ENCODE measurements at places on chromosomes 13 and 19.

GRCh38 chr13:108494991-108495645 lies 134.3 kb upstream of the MYO16 start:
- DNase-seq, result no peak

DNA sequence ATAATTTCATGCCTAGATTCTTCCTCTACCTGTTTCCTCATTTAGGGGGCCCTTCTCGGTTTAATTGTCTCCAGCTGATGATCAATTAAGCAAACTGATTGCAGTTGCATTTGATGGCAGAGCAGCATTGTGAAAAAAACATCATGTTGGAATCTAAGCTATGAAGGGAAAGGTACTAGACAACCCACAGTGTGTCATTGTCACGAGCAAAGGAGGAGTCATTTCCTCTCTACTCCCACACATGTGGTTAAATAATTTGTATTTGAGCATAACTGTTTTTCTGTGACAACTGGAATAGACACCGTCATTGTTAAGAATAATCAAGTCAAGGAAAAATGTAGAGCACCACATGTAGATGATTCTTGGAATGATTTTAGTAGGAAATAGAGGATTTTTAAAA lies 240.3 kb downstream of the DCT start:
- DNase-seq, result peak; percentile 34

DNA sequence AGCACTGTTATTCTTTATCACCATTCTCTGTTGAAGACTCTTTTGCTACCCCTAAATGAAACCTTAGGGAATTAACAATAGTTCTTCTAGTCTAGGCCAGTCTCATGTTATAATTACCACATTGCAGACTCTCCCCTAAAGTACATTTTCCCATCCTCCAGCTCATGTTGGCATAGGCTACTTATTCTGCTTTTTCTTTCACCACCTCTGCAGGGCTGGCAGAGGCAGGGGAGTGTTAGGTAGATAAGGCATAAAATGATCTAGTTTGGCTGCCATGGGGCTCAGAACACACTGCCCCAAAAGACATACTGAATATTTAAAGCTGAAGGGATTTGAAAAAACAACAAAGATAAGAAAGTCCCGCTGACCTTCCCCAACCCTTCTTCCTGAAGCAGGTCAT lies 82.7 kb upstream of the RFC3 start:
- no peak for DNase-seq

DNA sequence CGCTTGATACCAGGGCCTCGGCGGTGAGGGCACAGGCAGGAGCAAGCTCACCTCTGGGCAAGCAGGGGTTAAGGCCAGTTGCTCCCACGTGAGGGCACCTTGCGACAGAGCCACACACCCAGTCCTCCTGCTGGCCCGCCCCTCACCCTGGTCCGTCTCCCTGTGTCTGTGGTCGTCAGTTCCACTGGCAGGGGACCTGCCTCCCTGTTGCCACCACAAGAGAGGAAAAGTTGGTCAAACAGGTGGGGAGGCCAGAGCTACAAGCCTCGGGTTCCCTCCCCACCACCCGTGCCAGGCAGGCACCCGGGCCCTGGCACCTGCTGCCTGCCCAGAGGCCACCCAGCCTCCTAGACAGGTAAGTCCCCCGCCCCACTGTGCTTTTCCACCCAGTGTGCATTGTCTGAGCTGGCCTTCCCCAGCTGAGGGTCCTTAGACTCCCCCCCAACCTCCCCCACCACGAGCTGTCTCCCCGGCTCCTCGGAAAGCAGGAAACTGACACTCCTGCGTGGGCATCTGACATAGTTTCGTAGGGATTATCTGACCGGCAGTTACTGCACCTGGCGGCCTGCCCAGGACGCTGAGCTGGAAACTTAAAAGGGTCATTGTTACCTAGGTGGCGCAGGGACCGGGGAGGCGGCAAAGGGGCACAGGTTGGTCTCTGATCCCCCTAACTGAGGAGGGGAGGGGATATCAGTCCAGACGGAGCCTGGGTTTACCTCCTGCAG lies at the start of gene TJP3:
TSS of gene TJP3 (plus strand) at position 178 of the 725 bp plus-strand sequence. CDS start 20,049 bp downstream, outside the sequence.
- DNase-seq, result no peak

DNA sequence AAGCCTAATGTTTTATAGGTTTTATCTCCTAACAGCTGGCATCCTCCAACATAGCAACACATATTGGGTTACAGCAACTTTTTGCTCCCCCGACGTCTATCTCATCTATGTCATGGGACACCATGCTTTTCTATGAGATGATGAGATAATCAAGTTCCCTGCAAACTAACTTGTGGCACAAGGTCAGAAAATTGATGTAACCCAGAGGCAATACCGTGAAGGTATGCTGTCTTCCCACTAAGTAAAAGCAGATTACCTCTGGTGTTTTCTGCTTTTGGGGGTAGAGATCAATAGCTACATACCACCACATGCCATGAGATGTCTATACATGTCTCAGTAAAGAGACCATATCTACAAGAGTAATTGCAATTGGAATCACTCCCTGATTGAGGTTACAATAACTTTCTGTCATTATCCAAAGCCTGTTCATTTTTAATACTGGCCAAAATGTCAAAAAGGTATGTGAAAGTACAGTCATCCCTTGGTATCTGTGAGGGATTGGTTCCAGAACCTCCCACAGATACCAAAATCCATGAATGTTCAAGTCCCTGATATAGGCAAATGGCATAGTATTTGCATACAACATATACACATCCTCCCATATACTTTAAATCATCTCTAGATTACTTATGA lies 131.3 kb downstream of the CYSLTR2 start:
- no peak for DNase-seq

DNA sequence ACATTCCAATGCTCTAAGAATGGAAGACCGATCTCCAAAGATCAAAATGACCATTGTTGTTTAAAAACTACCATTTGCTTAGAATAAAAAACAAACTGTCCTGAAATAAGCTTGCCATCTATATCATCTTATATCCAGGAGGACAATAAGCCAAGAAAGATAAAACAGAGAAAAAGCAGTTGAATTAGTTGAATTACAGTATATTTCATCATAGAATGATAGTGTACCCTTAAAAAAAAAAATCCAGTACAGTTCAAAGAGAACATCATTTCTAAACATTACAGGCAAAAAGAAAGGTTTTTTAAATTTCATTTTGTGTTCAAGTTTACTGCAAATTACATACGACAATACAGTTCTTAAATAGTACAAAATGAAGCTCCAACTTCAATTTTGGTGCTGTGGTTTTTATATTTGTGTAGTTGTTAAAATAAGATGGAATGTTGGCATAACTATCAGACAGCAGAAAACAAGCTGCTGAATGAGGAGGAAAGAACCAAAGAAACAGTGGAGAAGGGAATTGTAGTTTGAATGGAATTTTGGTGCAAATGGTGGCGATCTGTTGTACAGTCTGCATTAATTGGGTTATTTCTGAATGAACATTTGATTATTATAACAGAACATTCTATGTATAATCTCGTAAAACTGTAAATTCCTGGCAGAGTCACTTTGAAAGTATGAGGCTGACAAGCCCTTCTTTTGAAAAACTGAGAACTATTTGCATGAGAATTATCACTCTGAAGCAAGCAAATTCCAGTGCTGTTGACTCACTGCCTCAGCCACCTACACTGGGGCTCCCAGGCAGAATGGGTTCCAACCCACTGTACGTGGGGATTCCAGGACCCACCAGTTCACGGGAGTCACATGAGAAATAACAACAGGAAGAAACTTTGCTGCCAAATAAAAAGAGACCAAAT lies 37.7 kb downstream of the LHFPL6 start:
- no peak for DNase-seq

Measured in activated T-cell treated with anti-CD3 and anti-CD28 coated beads, Interleukin-2, amount 50 U/mL, for 72 hours (primary cell).